ENCODE measurements at places on chromosomes 2 and 18.

- no peak for DNase-seq
Observed at GRCh38 chr2:240467659-240468302, 32.3 kb downstream of the GPC1 start.

DNA sequence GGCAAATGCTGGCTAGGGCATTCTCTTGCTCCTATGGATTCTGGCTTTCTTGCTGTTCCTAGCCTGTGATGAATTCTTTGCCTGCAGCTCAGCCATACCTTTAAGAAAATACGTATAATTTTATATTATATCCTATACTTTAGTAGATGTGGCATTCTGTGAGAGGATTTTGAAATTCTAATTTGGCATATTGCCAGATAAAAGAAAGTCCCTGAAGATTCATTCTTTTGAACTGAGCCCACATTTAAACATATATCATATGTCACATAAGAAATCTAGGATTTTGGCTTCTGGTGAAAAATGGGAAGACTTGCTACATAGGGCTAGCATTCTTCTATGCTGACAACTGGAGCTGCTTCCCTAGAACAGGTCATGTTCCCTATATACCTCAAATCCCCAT is 91.4 kb upstream of the LYPD1 start:
- DNase-seq = no peak

DNA sequence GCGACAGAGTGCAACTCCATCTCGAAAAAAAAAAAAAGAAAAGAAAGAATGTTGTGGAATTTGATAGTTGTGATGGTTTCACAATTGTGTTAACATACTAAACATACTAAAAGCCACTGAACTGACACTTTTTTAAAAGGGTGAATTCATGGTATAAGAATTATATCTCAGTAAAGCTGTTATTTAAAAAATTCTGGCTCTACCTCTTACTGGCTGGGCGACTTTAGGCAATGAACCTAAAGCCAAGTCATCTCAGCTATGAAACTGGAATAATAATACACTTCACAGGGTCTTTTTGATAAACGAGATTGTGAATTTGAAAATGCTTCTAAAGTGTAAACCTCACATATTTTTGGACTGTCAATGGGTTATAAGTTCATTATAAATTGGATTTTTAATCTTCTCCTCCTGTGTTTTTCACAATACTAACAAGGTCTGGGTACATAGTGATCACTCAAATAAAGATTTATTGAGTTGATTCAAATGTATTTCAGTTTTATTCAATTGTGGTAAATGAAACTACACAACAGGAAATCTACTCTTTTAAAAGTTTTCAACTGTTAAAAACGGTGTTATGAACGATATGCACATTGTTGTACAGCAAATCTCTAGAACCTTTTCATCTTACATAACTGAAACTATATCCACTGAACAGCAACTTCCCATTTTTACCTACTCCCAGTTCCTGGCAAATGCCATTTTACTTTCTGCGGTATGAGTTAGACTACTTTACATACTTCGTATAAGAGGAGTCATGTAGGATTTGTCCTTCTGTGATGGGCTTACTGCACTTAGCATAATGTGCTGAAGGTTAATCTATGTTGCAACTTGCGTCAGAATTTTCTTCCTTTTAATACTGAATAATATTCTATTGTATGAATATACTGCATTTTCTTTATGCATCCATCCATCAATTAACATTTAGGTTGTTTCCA is 43.0 kb upstream of the GTF2A1L start:
- DNase-seq = no peak

DNA sequence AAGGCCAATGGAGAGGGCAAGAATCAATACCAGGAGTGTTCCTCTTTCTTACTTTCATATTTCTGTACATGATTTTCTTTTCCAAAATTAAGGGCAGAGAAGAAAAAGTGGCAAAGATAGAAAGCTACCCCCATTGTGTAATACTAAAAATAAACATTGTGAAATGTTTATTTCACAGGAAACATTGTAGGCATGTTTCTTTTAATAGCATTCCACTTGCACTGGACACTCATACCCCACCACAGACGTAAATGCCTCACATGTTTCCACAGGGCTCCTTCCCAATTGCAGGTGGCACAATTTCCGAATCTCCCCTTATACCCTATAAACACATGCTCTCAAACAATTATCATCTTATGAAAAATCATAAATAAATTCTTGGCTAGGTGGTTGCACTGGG is 645.1 kb upstream of the SETBP1 start:
- DNase-seq = no peak

- DNase-seq = no peak
Observed at GRCh38 chr2:43219383-43220228, 6.8 kb downstream of the ZFP36L2 start.

DNA sequence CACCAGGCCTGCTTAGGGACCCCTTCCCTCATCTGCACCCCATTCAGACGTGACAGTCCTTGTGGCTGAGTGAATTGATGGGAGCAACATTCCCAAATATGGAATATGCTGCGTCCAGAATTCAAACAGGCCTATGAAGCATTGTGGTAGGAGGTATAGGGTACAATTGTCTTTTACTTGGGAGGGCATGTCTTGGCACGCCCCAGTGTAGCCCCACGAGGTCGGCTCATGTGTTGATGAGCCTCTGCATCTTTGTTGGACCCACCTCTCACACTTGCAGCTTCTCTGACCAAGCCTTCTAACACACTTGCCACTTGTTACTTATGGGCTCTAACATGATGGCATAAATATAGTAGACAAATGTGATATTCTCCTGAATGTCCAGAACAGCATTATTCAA is 1.6 kb downstream of the TIMM21 start:
- DNase-seq = no peak

DNA sequence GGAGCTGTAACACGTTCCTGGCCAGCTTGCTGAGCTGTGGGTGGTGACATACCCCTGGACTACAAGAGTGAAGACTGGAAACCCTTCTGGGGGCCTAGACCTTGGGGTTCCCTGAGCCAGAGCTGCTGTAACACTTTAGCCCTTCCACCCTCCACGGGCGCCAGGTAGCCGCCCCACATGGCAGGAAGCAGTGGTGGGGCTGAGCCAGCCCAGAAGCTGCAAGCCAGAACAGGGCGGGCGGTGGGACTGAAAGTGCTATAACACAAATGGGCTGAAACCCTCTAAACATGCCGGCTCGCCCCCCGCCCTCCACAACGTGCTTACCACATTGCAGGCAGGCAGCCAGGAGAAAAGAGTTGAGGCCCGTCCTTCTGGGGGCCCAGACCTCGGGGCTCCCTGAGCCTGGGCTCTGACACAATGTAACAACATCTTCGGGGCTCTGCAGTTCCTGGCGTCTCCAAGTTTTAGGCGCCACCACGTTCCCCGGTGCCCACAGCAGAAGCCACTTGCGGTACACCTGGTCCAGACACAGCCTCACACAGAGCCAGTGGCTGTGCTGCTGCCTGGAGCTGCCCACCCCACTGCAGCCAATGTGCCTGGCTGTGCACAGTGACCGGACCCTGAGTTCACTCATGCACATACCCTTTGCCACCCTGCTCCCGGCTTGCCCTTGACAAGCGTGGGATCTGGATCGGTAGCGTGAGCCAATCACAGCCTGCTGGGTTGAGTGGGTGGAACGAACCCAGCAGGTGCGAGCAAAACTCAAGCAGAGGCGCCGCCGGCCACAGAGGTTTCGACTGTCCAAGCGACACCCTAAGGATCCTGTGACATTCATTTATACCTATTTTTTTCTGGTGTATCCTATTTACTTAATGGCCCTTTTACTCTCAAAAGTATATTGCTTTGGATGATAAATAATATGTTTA is 127.4 kb upstream of the FHL2 start:
- no peak for DNase-seq

DNA sequence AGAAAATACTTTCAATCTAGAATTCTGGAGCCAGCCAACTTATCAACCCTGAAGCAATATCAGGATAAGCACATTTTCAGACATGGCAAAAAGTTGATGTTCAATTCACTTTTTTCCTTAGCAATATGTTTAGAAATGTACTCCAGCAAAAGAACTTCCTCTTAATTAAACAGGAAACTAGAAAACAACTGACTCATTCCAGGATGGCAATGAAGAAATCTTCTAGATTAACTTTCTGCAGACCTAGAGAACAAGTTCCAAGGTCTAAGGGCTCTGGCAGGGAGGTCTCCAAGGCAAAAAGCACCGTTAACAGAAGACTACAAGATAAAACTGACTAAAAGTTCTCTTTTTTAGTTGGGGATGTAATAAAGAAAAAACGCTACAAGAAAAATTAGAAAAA is 69.2 kb upstream of the VWC2L start:
- no peak for DNase-seq

- no peak for DNase-seq
Observed at GRCh38 chr2:178804791-178805190, 2.4 kb downstream of the TTN start.

DNA sequence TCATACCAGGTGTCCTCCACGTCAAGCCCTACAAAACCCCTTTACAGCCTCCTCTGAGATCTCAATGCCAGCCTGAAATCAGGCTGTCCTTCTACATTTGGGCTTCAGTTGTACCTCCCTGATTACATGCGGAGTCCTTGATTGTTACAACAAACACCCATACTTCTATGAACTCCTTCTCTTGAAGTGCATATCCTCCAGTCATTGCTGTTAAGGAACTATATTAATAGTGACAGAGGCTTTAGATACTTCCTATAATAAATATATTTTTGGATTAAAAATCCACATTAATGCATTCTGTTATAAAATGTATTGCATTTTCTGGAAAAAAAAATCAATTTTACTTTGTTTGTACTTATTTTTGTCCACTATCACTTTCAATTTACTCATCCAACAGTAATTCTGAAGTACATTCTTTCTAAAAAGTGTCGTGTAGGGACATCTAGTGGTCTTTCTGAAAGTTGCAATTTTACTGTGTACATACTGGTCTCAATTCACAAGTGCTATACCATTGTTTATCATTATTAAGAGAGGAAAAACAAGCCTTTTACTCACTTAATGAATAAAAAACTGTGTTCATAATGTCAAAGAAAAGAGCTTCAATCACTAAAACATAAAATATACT is 316.4 kb downstream of the DSEL start:
- peak; percentile 52 for DNase-seq

DNA sequence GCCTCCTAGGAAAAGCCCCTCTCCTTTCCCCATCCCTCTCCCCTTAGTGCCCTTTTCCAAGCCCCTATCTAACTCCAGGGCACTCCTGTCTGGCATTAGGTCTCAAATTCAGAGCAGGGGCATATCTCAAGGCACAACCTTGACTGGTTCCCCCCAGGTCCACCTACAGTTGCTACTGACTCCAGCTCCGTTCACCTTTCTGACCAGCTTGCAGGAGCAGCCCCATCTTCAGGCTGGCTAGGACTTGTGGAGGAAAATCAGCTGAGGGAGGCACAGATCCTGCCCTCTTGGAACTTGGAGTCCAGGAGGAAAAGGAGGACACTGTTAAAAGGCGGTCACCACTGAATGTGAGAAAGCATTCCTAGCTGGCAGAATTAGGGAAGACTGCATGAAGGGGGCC is 152.4 kb downstream of the ZFP36L2 start:
- no peak for DNase-seq

- no peak for DNase-seq
Observed at GRCh38 chr2:188382107-188382506, 90.4 kb downstream of the GULP1 start.

- no peak for DNase-seq
Observed at GRCh38 chr2:133138693-133139092, 429.6 kb downstream of the NCKAP5 start.

DNA sequence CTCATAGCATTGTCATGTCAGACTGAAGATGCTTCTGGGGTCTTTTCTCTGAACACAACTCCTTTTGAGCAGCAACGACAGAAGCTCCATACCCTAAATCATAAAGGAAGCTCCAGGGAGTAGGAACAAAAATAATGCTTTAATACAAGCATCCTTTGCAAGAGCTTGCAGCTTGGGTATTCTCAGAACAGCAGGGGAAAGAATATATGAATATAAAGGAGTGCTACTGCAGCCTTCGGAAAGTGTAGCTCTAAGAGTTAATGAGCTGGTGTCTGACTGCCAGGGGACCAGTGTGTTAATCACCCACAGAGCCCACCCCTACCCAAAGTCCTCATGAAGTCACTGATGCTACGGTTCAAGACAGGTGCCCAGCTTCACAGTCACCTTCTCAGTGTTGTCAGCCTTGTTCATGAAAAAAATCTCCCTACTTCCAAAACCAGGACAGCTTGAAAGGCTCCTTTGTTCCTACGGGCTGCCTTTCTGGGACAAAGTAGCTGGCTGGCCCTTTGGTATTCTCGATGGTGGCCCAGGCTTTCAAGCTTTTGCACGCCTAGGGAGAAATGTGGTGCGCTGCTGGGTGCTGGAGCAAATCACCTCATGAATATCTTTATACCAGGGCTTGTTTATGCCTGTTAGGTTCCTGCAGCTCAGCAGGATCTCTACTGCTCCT is 259.7 kb downstream of the CMPK2 start:
- no peak for DNase-seq

GRCh38 chr2:135311268-135311667 is 219.8 kb downstream of the ZRANB3 start:
- DNase-seq = no peak

DNA sequence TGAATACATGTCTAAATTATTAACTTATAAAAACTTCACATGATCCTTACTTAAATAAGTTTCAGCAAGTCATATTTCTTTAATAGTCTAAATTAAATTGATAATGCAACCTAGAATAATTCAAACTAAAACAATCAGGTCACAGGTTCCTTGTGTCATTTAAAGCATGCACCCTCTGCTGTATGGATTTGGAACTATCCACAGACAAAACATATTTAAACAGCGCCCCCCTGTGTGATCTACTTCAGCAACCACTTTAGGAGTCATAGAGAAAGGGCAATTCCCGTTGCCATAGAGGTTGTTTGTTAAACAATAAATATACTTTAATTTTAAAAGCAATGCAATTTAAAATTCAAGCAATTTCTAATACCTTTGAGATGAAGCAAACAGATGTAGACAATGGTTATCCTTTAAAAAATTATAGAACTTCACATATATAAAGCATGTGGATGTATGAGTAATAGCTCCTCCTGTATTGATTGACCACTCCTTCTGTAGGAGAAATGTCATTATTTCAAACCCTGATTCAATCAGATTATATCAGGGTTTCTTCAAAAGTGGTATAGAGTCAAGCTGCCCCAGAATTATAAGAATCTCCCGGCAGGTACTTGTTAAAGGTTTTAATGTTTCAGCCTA is 21.2 kb downstream of the GRB14 start:
- DNase-seq = peak; percentile 61

DNA sequence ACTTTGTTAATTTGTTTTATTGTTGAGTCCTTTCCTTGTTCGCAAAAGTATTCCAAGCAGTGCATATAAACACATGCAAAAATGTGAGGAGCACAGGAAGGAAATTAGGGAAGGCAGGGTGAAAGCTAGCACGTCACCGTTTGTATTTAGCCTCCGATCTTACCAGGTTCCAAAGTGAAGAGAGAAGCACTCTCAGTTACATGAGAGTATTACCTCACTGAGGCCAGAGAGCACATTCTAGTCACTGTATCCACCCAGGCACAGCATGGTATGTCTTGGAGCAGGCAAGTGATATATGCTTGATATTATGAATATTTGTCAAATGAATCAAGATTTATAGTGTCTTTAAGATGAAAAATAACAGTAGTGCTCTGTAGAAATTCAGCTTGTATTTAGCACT is 6.5 kb upstream of the TMEM182 start:
- DNase-seq = no peak

GRCh38 chr2:150051004-150051403 is 436.5 kb downstream of the RND3 start:
- DNase-seq = no peak

- DNase-seq = no peak
Observed at GRCh38 chr18:21684731-21685130, 19.8 kb downstream of the ABHD3 start.

- no peak for DNase-seq
Observed at GRCh38 chr18:10271481-10271880, 183.0 kb upstream of the APCDD1 start.
